Daoy (cell line): ENCODE measurements at places on chromosomes 4 and X. TPM values are rescaled to one million over a fixed set of nuclear protein-coding genes. Genes with fewer than 3 reads are reported as not detected.

DNA sequence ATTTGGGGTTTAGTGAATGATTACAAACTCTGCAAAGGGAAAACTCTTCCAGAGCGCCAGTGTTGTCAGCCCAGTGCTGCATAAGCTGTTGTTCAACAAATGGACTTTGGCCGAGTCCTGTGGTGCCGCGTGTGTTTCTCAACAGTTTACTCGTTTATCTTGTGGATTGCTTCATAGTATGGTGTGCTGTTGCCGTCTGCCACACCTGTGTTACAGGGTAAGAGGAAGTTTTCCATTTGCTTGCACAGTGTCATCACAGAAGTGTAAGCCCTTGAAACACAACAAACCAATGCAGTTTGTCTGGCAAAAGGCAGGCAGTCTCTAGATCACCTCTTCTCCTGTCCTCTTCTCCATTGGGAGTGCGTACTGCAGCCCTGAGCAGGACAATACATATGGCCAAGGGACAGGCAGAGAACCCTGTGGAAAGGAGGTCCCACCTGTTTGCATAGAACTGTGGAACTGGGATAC lies 66.3 kb downstream of the DCUN1D4 start:
- DNase-seq: no peak

DNA sequence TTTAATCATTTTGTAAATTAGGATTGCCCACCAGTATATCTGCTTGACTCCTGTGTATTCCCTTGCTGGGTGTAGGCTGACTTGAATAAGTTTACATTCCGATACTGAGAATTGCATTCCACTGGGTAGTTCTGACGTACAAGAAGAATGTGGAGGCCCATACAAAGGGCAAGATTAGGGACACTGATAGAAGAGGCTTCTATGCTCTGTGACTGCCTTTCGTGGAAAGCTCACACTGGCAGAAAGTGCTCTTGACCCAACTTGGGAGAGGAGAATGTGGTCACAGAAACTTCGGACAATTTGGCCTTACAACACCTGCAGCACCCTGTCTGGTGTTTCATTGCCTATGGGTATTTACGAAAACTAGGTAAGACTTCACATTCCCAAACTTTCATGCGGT lies 126.3 kb downstream of the RAPGEF2 start:
- peak; percentile 28 for DNase-seq

DNA sequence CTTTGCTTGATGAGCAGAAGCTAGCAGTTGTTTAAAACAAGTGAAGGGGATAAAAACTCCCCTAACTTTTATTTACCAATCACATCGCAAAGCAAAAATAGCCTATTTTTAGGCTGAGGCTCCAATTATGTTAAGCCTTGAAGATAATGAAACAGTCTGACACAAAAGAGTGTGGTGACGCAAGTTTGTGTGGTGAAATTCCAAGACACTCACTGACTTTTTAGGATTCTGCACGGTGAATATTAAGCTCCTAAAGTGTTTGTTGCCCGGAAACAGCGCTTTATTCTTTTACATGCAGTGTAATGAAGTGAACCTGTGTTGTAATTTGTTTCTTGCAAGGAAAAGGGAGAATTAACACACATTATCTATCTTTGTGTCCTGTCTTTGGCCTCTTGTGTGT lies 74.8 kb downstream of the POLA1 start:
- DNase-seq: no peak

- DNase-seq: peak; percentile 11
Observed at GRCh38 chr4:89837993-89838390, 1.0 kb upstream of the SNCA start.

DNA sequence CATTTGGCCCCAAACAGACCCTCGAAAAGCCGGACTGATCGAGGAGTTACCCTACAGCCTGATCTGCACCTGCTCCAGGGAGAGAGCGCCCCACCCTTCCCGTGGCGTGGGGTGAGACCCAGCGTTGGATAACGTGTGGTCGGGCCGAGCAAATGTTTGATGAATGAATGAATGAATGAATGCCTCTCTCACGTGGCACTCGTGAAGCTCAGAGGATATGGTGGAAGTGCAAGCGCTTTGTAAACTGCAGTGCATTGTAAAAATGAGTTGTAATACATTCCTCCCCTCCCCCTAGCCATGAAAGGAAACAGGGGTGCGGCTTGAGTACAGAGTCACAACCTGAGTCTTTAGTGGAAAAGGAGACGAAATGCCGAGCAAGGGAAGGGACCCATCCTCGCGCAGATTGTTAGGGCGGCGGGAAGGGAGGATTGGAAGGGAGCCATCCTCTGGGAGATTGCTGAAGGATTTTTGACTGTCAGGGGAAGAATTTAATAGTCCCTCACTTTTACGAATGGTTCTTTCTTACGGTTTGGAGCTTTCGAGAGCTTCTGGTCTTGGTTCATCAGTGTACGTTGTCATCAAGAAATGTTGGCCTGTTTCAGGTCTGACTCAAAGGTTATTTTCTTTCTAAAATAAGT lies 772 bp upstream of the FBXW7 start:
- no peak for DNase-seq

DNA sequence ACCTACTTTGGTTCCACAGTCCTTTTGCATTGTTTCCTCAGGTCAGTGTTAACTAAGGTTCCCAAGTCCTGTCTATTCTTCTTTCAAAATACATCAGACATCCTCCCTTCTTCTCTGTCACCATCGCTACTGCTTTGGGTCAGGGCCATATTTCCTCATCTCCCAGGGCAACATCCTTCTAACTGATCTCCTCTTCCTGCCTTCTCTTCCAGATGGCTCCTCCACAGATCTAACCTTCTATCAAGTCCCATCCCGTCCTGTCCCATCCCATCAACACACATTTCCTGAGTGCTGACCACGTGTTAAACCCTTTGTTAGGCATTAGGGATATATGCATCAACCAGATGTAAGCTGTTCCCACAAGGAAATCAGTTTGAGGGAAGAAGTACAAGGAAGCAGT lies 25.9 kb downstream of the PLAC1 start:
- DNase-seq: no peak

- peak; percentile 46 for DNase-seq
Observed at GRCh38 chr4:108166441-108167315, 2.1 kb downstream of the LEF1 start.

GRCh38 chr4:153950100-153950979 lies 161.5 kb upstream of the SFRP2 start:
- DNase-seq: no peak

GRCh38 chr4:15182600-15183220 lies 180.4 kb downstream of the CPEB2 start:
- peak; percentile 28 for DNase-seq

GRCh38 chr4:120011725-120012124 lies 54.9 kb downstream of the MAD2L1 start:
- DNase-seq: no peak

- DNase-seq: no peak
Observed at GRCh38 chr4:59503731-59504130, 1696.4 kb upstream of the ADGRL3 start.

GRCh38 chr4:149553959-149554520 lies 261.6 kb downstream of the IQCM start:
- DNase-seq: no peak

DNA sequence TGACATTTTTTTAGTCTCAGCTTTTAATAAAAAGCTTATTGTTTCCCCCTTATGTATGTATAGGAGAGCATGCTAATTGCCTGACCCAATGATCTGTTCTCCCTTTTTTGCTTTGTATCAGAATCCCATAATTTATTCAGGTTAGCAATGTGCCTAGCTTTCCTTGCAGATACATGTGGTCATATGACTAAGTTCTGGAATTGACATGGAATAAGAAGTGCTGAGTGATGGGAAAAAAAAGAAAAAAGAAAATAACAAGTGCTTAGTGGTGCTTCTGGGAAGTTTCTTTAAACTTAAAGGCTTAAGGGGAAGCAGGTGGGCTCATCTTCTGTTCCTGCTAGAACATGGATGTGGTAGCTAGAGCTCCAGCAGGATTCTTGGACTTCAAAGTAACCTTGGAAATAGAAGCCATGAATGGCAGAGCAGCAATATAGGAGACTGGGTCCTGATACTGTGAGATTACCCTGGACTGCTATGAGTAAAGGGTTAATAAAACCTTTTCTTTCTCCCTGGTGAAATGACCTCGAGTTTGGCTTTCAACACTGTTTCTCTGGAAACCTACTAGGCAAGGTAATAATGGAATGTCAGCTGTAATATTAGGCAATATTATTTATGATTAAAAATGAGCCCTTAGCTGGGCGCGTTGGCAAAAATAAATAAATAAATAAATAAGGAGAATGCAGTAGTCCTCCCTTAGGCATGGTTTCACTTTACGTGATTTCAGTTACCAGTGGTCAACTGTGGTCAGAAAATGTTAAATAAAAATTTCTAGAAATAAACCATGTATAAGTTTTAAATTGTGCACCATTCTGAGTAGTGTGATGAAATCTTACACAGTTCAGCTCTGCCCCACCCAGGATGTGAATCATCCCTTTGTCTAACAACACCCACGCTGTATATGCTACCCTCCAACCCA lies 16.7 kb upstream of the RBM41 start:
- peak; percentile 49 for DNase-seq

GRCh38 chr4:152255437-152255836 lies 280.5 kb downstream of the FBXW7 start:
- peak; percentile 47 for DNase-seq

DNA sequence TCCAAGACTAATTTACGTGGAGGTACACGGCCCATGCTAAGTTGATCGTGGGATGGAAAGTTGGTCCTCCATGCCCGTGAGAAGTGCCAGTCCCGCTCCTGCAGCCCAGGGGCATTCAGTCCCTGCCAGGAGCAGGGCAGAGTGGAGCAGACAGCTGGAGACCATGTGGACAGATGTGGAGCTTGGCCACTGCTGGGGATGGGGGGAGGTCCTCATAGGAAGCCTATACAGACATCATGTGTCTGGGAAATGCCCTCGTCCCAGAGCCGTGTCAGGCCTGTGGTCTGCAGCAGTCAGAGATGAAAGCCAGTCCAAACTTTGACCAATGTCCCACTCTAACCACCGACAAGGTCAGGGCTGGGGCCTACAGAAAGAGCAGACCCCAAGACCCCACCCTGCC lies 118.4 kb downstream of the CPZ start:
- DNase-seq: no peak

- peak; percentile 28 for DNase-seq
Observed at GRCh38 chr4:23368081-23368697, 521.7 kb downstream of the PPARGC1A start.

DNA sequence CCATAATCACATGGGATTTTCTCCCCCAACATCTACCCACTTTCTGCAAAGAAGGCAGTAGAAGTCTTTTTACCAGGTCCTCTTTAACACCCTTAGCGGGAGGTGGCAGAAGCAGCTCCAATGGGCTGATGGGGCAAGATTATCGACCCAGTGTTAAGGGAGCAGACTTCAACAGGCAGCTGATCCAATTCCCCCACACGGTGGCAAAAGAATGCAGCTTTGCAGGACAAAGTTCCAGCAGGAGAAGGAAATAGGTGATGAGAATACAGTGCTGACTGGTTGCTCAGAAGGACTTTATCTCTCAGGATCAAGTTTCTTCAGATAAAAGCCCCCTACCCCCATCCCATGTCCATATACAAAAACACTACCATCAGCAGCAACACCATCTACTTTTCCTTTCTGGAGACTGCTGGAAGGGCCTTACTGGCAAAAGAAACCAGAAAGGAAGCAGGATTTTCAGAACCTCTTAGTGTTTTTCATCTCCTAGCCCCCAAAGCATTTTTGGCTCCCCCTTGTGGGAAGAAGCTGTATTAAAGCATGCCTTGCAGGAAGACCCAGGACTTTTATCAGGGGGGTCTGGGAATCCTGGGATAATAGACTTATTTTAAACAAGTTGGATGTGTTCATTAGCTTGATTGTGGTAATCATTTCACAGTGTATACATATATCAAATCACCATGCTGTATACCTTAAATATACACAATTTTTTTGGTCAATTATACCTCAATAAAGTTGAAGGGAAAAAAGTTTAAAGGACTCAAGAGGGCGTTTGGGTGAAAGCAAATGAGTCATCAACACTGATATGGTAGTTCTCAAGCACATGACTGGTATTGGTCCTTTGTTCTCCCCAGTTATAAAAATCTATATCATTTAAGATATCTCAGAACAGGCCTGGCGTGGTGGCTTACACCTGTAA lies 146.4 kb downstream of the GPC3 start:
- DNase-seq: peak; percentile 21

GRCh38 chrX:107447642-107448041 lies 1.8 kb upstream of the FRMPD3 start:
- DNase-seq: no peak

DNA sequence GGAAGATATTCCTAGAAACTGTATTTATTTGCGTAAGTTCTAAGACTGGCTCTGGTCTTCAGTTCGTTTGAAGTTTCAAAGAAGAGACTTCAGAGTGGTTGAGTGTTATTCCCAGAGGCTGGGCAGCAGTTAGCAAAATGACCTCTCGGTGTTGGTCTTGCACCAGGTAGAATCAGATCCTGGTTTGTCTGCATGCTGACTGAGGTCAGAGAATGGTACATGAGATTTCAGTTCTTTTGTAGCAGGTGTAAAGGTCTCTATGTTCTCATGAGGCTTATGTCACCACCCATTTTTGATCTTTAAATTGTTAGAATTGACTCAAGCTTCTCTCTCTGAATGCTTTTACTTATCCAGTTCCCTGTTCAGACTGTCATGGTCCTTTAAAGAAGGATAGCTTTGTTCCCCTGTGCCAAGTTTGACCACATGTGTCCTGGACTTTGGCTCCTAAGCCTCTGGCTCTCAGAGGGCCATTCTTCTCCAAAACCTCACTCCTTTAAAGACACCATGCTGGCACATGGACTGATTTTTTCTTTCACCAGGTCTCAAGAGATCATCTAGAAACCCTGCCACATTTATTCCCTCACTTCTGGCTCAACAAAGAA lies 355.8 kb upstream of the BOD1L1 start:
- no peak for DNase-seq

DNA sequence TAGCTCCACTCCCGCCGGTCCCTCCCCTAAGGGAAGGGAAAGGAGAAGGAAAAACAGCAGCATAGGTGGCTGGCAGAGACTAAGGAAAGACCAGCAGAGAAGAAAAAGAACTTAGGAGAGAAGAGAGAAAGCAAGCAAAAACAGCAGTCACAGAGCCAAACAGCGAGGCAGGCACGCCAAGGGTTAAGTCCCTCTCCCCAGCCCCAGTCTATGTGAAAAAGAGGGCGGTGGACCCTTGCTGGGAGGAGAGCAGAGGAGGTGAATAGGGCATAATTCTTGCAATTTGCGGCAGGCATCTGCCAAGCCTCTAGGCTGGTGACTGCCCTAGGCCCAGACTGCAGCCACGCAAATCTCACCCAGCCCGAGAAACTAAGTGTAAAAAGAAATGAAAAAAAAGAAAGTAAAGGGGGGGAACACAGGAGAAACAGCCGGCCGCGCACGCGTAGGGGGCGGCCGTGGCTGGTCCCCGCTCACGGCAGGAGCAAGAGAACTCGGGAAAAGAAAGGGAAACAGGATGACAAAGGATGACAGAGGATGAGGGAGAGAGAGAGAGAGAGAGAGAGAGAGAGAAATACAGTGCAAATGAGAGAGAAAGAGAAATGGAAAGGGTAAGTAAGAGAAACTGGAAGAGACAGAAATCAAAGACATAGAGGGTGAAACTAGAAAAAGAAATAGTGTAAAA lies 48.6 kb downstream of the MAGEA9 start:
- peak; percentile 23 for DNase-seq

GRCh38 chr4:125702406-125702805 lies 387.7 kb downstream of the FAT4 start:
- no peak for DNase-seq

NEIL3 gene
- total RNA-seq: 11.3 and 14.5 TPM in 2 replicates

PDGFC gene
- total RNA-seq: 34.0 and 53.0 TPM in 2 replicates

TLR10 gene
- not detected in 2 replicates for total RNA-seq

GCNA gene
- total RNA-seq: 0.03 and 0.29 TPM in 2 replicates

LEF1 gene
- total RNA-seq: 17.1 and 19.7 TPM in 2 replicates

CLDN2 gene
- not detected in 2 replicates for total RNA-seq

BRS3 gene
- total RNA-seq: not detected in 2 replicates

CD38 gene
- total RNA-seq: 0.40 and 7.4 TPM in 2 replicates

CXCL13 gene
- not detected in 2 replicates for total RNA-seq

ACSL4 gene
- 66.1 and 81.0 TPM in 2 replicates for total RNA-seq

SMIM31 gene
- total RNA-seq: not detected in 2 replicates

NKX3-2 gene
- total RNA-seq: 0.06 TPM in 1 of 2 replicates, not detected in the other

OPN1MW gene
- not detected in 2 replicates for total RNA-seq
